ENCODE measurements at places on chromosomes 6 and 20.

DNA sequence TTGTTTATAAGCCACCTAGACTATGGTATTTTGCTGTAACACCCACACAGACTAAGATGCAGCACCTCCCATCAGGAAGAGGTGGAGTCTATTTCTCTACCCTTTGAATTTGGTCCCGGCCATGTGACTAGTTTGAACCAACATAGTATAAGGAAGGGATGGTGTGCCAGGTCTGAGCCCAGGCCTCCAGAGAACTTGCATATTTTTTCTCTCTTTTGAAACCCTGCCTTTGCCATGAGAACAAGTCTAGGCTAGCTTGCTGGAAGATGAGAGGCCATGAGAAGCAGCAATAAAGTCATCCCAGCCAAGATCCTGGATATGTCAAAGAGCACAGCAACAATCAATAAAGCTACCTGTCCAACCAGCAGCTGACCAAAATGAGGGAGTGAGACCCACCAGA lies 63.0 kb upstream of the ANKEF1 start:
- DNase-seq: no peak

DNA sequence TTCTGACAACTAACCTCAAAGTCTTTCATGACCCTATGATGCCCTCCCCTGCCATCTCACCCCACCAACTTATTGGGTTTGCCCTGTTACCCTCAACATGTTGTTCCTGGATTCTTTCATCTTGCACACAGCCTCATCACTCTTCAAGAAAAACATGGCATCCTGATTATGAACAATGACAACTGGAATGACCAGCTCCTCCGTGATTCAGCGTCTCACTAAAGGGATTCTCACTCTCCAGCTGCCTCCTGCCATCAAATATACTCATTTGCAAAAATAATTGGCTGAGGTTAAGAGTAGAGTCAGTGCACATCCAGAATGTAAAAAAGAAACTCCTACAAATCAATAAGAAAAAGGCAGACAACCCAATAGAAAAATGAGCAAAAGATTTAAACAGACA lies 59.7 kb upstream of the MDGA1 start:
- no peak for DNase-seq

- DNase-seq: no peak
Observed at GRCh38 chr20:32190616-32191415, 16.7 kb downstream of the PLAGL2 start.

- DNase-seq: no peak
Observed at GRCh38 chr6:112773187-112773586, 426.1 kb downstream of the RFPL4B start.

- no peak for DNase-seq
Observed at GRCh38 chr6:22888163-22888752, 318.9 kb downstream of the HDGFL1 start.

- no peak for DNase-seq
Observed at GRCh38 chr6:138999949-139000725, 12.1 kb upstream of the REPS1 start.

GRCh38 chr6:158213925-158214674 lies 46.0 kb downstream of the GTF2H5 start:
- DNase-seq: peak; percentile 12

DNA sequence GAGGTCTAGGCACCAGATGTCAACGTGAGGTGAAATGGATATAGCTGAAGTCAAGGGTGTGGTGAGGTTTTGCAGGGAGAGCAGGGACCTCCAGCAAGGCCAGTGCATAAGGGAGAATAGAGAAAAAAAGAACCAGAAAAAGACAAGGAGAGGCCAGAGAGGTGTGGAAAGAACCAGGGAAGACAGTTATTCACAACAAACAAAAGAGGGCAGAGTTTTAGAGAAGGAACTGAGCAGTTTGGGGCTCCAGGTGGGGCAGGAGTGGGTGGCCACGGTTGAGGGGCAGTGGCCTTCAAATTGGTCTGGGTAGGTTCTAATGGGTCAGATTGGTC lies 11.6 kb upstream of the NQO2 start:
- no peak for DNase-seq

DNA sequence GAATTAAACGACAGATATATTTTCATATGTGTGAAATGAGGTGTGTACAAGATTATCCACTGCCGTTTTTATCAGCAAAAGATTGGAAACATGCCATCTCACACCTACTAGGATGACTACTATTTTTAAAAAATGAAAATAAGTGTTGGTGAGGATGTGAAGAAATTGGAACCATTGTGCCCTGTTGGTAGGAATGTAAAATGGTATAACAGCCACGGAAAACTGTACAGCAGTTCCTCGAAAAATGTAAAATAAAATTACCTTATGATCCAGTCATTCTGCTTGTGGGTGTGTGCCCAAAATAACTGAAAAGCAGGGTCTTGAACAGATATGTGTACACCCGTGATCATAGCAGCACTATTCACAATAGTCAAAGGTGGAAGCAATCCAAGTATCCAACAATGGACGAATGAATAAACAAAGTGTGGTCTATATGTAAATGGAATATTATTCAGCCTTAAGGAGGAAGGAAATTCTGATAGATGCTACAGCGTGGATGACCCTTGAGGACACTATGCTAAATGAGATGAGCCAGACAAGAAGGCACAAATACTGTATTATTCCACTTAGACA lies 27.0 kb upstream of the CCN5 start:
- DNase-seq: no peak

- no peak for DNase-seq
Observed at GRCh38 chr6:147570681-147571080, 62.2 kb downstream of the SAMD5 start.

- DNase-seq: no peak
Observed at GRCh38 chr6:35651244-35651643, 37.5 kb downstream of the FKBP5 start.

DNA sequence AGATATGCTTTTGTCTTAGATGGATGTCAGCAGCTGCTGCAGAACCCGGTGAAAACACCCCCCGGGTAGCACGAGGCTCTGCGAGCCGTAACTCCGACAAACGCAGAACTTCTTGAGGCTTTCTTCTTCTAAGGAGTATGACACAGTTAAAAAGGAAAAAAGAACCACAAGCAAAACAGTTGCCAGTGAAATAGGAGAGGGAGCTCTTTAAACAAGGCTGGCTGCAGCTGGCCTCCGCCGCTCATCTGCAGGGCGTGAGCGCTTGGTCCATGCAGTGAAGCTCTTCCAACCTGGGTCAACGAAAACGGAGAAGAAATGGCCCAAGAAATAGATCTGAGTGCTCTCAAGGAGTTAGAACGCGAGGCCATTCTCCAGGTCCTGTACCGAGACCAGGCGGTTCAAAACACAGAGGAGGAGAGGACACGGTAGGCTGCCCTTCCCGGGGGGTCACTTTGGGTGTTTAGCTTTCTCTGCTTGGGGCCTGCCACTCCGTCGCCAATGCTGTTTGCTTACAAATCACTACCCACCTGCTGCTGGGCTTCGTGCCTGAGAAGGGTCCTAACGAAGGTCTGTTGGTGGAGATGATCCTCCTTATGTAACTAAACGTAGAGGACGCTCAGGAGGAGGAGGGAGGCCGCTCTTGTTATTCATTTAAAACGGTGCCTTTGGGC lies 13.2 kb downstream of the SYTL3 start:
- DNase-seq: no peak

DNA sequence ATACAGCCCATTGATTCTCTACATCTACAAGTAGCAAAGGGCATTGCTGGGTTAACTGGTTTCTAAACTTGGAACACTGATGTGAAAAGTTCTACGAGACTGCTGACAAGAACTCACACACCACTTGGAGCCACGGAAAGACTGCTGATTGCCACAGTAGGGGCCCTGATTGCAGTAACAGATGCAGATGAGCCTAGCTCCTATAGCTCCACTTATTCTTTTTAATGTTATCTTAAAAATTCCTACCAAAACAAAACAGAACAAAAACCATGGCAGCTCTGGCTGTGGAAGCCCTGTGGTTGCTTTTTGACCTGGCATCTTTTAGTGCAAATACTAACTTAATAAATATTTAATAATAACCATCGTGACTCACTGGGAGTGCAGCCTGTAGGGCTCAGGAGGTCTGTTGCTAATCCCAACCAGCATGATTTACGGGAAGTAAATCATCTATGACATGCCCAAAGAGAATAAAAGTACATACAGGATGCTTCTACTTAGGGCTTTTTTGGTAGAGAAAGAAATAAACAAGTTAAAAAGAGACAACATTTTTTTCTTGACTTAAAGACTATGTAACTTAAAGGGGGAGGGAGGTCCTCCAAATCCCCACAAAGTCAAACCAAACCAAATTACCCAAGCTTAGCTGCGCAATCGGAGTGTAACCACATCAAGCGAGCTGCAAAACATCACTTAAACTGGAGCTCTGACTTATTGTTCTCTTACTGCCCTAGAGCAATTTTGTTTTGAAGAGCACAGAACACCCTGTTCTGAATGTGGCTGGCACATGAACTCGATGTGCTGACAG lies 87.2 kb downstream of the FKBP5 start:
- DNase-seq: no peak

DNA sequence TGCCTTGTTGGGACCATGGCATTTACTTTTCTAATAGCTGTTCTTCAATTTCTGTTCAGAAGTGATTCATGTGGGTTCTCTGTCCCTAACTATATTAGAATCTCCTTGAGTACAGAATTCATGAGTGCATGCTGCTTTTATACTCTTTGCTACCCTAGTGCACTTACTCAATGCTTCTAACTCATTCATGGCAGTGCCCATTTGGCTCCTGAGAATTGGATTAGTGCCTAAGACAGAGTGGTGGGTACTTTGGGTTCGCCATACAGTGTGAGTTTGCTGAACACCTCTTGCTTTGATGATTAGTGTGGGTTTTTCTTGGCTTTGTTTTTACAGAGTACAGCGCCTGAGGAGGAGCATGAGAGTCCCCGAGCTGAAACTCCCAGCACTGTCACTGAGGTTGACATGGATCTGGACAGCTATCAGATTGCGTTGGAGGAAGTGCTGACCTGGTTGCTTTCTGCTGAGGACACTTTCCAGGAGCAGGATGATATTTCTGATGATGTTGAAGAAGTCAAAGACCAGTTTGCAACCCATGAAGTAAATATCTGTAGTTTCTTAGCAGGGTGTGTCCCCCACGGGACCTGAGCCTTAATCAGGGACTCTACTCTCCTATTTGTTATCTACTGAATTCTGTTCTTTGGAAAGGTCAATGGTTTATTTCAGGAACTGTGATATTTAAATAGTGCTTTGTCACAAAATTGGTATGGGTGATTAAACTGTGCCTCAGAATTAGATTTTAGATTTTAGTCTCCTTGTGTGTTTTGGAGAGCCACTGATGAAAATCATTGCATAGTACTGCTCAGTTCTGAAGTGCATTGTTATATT lies 150.7 kb downstream of the UTRN start:
- DNase-seq: no peak

DNA sequence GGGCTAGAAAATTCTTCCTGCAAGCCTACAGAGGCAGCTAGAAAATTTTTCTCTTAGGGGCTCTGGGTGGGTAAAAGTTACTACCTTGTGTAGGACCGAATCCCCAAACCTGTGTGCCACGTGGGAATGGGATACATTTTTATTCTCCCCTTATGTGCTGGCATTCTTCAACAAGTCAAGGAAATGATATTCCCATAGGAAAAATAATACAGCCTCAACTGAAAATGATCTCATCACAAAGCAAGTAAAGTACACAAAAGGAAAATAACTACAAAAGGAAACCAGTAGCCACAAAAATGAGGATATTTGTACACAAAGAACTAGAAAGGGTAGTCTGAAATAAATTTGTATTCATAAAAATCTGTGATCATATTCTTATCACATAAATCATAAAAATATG lies 298.1 kb downstream of the LAMA2 start:
- no peak for DNase-seq

- no peak for DNase-seq
Observed at GRCh38 chr6:135114355-135115145, 59.9 kb upstream of the HBS1L start.

- DNase-seq: peak; percentile 56
Observed at GRCh38 chr20:63835021-63835858, 4.2 kb upstream of the ZBTB46 start.

GRCh38 chr6:140571145-140571544 lies 1196.7 kb upstream of the CITED2 start:
- DNase-seq: no peak

GRCh38 chr6:113642714-113643406 lies 214.3 kb upstream of the MARCKS start:
- no peak for DNase-seq

DNA sequence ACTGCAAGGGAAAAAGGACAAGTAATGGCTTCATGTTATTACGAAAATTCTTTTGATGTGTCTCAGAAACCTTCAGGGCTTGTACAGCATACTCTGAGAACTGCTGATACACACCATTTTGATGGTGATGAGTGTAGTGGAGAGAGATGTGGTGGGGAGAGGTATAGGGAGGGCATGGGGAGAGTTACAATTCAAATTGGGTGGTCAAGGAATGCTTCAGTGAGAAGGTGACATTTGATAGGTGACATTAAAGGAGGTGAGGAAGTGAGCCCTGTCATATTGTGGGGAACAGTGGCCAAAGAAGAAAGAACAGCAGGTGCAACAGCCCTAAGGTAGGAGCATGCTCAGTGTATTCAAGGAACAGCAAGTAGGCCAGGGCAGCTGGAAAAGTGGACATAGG lies 318.9 kb downstream of the CLIC5 start:
- DNase-seq: no peak

GRCh38 chr6:30931969-30932645 lies at the start of gene SFTA2:
Gene SFTA2, minus strand, starts transcription at chr6:30932170. Its CDS starts 74 bp downstream, at chr6:30932096.
- no peak for DNase-seq

DNA sequence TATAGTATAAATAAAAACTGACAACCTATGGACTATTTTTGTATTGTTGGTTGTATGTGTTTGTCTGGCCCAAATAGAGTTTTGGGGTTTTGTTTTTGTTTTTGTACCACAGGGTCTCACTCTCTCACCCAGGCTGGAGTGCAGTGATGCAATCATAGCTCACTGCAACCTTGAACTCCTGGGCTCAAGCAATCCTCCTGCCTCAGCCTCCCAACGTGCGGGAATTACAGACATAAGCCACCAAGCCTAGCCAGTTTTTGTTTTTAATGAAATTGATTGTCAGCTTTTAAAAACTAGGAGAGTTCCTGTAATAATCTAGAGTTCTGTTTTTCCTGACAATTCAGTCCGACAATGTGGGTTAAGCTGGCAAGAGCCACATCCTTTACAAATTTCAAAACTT lies 98.7 kb downstream of the ZMYND8 start:
- DNase-seq: no peak

GRCh38 chr20:20837574-20838021 lies 125.2 kb upstream of the RALGAPA2 start:
- peak; percentile 69 for DNase-seq

- no peak for DNase-seq
Observed at GRCh38 chr6:116283191-116283590, 3.5 kb upstream of the TSPYL1 start.
